GM20000 (cell line): ENCODE measurements at places on chromosomes 13 and 19.

DNA sequence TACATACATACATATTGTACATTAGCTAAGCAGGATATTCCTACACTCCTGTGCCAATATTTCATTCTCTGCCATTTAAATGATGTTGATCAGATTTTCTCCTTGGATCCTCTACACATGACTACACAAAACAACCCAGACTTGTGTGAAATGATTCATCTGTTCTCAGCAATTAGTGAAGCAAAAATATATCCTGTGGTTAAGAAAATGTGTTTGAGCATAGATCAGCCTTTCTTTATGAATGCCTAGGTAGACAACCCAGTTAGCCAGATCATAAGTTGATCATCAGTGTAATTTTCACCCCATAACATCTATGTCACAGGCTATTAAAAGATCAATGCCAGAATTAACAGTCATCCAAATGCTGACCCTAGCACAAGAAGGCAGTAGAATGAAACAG lies 275.2 kb upstream of the EDNRB start:
- DNase-seq: peak; percentile 2

- DNase-seq: no peak
Measured at GRCh38 chr13:74966275-74966674, 515.7 kb downstream of the TBC1D4 start.

GRCh38 chr13:106534639-106535551 lies 567 bp downstream of the EFNB2 start:
- peak; percentile 67 for DNase-seq

DNA sequence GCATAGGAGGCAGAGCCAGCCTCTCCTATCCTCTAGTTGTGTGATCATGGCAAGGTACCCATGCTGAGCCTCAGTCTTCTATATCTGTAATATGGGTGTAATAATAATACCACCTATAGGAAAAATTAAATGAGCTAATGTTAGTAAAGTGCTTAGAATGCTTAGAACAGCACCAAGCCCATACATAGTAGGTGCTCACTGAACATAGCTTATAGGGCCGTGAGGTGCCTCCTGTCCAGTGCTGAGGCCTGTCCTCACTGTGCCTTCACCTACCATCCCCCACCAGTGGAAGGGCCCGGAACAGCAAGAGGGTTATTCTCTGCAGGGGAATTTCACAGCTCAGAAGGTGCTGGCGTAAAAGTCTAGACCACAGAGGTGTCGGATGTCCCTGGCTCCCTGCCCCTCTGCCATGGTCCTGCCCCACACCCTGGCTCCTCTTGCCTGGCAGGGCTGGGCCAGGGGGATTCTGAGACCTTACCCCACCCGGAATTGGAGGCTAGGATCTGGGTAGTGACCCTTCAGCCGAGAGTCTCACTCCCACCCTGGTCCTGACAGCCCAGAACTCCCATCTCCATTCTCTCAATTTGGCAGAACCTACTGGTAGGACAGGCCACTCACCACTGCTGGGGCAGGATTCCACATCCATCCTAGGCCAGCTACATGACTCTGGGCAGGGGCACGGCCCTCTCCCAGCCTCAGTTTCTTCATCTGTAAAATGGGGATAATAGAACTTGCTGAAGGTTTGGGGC lies 2.2 kb upstream of the SCN1B start:
- DNase-seq: no peak

GRCh38 chr19:17549085-17549740 lies 6.2 kb upstream of the COLGALT1 start:
- no peak for DNase-seq

- no peak for DNase-seq
Measured at GRCh38 chr13:111372651-111373425, 52.4 kb downstream of the TEX29 start.

- peak; percentile 46 for DNase-seq
Measured at GRCh38 chr19:13430790-13431582, 75.3 kb downstream of the CACNA1A start.

DNA sequence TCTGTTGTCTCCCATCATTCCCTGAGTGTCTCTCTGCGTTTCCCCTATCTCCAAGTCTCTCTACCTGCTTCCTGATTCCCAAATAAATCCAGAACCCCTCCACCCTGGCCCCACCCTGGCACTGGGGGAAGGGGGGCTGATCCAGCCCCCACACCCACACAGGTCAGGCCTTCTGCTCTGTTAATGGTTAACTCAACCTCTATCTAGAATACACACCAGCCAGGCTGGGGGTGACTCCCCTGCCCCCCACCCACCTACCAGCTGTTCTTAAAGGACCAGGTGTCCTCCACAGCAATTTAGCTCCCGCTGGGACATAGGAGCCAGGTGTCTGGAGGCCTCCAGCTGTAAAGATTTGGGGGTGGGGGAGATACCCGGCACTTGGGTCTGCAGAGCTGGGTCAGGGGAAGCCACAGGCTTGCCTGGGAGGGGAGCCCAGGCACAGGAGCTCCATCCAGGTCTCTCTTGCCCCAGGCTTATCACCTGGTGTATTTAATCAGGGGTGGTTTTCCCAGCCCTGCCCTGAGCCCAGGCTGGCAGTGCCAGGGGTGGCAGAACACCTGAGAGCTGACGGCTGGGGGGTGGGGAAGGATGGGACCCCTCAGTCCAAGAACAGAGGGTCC lies 3.9 kb downstream of the IRF2BP1 start:
- no peak for DNase-seq

DNA sequence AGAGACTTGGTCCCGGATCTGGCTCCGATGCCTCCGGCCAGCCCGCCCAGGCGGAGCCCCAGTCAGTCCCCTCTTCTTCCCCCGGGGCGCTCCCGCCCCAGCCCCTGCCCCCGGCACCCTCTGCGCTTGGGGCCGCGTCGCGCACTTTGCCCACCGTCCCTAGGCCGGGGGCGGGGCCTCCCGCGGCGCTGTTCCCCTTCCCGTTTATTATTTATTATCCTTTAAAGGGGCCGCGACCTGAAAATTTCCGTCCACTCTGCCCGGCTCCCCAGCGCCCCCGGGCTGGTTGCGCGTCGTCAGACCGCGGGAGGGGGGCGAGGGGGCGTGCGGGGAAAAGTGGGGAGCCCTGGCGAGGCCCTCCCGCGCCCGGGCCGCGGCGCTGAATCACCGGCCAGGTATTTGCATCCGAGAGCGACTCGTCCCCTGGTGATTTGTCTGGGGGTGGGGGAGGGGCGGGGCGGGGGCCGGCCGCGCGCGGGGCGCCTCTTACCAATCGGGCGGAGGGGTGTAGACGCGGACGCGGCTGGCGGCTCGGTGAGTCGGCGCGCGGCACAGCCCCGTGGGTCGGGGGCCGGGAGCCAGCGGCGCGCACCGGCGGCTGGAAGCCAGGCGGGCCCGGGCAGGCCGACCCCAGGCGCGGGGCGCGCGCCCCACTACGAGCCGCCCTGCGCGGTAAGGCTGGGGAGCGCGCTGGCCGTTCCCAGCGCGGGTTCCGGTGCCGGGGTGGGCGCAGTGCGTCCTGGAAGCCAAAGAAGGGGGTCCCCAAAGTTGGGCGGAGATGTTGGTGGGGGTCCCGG lies at the start of gene ARID3A:
ARID3A (plus strand) TSS at position 510 of the 797 bp plus-strand sequence. CDS start 3,494 bp downstream, outside the sequence.
- peak; percentile 96 for DNase-seq

GRCh38 chr19:54206831-54207177 lies 6.1 kb downstream of the RPS9 start:
- DNase-seq: no peak

GRCh38 chr13:43963726-43964125 lies 84.0 kb downstream of the LACC1 start:
- peak; percentile 41 for DNase-seq

GRCh38 chr19:20453425-20453935 lies 112.1 kb downstream of the ZNF737 start:
- no peak for DNase-seq

DNA sequence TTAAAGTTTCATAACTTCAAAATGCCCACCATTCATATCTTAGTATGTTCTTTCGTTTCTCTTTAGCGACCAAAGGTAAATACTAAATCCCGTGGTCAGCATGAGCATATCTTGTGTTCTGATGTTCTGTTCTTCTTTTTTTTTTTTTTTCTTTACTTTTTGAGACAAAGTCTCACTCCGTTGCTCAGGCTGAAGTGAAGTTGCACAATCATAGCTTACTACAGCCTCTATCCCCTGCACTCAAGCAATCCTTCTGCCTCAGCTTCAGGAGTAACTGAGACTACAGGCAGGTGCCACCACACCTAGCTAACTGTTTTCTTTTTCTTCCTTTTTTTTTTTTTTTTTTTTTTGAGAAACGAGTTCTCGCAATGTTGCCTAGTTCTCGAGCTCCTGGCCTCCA lies 60.9 kb upstream of the ATP12A start:
- DNase-seq: no peak

DNA sequence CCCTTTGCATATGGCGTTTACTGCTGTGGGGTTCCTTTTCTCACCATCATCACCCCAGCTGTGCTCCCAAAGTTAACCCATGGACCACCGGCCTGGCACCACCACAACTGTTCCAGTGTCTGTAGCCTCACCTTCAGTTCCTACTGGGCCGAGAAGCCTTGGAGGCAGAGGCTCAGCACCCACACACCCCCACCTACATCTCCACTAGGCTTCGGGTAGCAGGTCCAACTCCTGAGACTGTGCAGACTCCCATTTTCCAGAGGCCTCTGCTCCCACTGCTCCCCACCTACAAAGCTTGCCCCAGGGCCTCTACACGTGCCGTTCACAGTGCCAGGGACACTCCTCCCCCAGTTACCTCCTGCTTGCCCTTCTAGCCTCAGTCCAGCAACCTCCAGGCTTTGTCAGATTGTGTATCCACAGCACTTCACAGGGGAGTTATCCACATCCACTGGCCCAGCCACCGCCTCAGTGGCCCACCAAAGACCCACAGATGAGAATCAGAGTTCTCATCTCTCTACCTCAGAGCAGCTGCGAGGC lies 14.1 kb downstream of the SLC27A5 start:
- no peak for DNase-seq

GRCh38 chr19:21603431-21604231 lies 98.2 kb downstream of the ZNF429 start:
- no peak for DNase-seq

DNA sequence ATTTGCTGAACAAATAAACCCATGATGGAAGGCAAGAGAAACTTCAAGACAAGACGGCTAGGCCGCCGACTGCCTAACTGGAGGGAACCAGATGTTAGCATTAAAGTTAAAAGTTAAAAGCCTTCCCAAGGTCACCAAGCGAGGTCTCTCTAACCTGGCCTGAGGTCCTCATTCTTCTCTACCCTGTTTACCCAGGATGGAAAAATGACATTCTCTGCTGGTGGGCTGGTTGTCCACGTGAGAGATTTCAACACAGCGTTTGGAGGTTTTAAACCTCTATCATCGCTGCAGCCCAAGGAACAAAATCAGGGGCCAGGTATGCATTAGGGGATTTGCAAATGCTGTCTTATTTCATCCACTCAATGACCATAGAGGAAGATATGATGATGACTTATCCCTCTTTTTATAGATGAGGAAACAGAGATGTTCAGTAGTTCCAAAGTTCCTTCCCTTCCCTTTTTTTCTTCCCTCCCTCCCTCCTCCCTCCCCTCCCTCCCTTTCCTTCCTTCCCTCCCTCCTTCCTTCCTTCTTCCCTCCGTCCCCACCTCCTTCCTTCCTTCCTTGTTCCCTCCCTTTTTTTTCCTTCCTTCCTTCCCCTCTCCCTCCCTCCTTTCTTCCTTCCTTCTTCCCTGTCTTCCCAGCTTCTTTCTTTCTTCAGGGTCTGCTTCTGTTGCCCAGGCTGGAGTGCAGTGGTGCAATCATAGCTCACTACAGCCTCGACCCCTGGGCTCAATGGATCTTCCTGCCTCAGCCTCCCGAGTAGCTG lies 79.7 kb downstream of the INSR start:
- DNase-seq: no peak

DNA sequence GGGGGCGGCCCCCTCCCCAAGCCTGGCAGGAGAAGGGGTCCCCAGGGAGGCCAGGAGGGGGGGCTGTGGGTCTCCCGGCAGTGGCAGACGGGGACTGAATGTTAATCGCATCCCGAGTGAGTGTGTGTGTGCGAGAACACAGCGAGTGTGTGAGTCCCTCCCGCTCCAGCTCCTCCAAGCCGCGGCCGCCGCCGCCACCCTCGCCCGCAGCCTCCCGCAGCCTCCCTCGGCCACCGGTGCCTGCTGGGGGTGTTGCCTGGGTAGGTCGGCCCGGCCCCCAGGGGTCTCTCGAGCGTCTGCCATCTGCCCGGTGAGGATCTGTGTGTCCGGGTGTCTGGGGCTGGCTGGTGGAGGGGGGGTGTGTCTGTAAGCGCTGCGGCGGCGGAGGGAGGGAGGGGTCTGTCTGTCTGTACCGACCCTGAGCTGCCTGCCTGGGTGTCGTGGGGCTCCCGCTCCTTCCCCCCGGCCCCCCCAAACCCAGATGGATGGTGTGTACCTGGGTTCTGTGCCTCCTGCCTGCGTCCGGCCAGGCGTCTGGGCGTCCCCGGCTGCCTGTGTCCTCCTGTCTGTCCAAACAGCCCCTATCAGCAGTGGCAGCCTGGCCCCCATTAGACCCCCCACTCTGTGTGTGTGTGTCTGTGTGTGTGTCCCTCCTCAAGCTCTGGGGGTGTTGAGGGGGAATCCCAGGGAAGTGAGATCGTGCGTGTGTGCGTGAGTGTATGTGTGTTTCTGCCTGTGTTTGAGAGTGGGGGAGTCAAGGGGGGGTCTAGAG lies at the start of gene GRIN2D:
GRIN2D (plus strand) TSS at position 110 of the 772 bp plus-strand sequence. CDS start 4,725 bp downstream, outside the sequence.
- DNase-seq: no peak

DNA sequence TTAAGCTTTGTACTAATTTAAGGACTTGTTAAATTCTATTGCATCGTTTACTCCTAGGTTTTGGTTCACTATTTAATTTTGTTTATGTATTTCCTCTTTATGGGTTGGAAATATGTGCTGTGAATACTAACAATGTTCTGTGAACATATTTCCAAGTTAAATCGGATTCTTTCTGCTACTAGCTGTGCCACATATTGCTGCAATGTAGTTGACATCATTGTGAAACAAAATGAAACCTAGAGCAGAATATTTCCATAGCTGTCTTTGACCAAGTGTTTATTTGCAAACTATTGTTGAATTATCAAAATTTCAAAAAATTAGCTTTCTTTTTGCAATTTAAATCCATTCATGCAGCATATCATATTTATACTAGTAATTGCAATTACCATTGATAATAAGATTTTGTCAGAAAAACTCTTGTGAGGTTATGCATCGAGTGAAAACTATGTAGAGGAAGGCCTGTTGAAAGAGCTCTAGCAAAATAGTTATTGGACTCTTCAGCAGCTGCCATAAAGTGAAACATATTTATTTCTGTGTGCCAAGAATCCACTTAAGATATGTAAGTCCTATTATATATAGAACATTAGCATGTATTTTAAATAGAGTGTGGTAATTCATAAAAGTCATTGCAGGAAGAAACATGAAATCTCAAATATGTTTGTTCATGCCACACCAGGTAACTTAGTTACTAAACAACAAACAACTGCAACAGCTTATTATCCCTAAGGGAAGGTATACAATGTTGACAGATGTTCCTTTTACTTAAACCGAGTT lies 575.1 kb downstream of the SLITRK6 start:
- DNase-seq: no peak

DNA sequence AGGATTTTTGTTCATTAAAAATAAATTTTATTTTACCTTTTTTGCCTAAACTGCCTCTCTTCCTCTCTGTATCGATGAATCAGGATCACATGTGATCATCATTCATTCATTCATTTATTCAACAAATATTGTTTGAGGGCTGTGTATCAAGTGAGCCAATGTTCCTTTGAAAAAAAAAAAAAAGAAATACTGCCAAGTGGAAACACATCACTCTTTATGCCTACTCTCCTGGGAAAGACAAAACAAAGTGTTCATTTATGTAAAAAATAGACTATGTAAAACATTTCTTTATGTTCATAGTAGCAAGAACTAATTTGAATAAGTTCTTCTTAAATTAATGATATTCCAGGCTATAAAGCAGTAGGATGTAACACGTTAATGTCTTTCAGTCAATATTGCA lies 233.1 kb downstream of the POSTN start:
- DNase-seq: no peak
